ENCODE measurements at places on chromosomes 2 and 18.

DNA sequence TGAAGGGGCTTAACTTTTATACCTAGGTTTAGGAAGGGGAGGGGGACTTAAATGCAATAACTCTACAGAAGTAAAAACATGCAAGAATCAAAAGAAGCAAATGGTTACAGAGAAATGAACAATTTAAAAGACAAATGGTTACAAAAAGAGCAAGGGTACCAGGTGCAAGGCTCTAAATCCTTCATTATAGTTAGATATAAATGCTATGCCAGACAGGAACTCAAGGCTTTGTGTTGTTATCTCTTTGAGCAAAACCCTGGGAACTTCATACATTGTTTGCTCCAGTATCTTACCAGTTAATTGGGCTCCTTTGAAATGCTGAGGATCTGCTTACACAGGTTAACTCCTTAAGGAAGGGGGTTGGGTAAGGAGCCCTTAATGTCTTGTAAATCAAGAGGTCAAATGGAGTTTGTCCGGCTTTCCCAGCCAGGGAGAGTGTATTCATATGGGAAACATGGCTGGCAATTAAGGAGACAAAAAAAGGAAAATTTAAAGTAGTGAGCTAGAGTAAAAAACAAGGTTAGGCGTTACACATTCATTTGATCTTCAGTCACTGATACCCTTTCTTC is 347.5 kb downstream of the CELF4 start:
- DNase-seq = no peak

GRCh38 chr18:60585670-60586069 is 213.1 kb upstream of the MC4R start:
- no peak for DNase-seq

DNA sequence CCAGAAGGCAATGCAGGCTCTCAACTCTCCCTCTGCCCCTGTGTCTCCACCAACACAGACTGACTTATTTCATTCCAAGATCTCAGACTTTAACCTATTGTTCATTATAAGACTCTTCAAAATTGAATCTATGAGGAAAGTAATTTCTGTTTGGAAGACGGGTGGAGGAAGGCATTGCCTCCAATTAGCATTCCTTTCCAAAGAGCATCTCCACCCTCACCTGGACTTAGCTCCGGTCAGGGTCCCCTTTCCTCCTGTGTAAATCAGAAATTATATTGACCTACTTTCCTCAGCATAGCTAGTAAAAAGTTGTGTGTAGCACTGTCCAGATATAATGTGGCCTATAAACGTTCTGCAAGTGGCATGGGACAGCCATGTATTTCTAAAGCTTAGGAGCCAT is 230.4 kb upstream of the ACVR2A start:
- no peak for DNase-seq

DNA sequence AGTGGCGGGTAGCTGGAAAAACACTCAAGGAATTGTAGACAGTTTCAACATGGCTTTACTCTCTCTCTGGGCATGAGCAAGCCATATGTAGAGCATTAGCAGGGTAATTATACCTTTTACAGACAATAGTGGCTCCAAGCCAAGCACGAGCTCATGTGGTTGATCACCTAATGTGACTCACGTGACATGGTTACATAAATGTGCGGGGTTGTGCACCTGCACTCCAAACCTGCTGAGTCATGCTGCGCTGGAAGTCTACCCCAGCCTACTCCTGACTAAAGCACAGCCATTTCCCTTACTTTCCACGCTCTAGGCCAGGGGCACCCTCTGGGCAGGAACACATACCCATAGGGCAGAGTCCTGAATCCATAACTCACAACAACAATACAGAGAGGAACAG is 232.8 kb downstream of the MBD5 start:
- no peak for DNase-seq

GRCh38 chr2:66509326-66509811 is 74.4 kb downstream of the MEIS1 start:
- DNase-seq = no peak

GRCh38 chr2:56522605-56523089 is 338.9 kb downstream of the CCDC85A start:
- no peak for DNase-seq

- no peak for DNase-seq
Measured at GRCh38 chr18:21112543-21113105, 1.0 kb upstream of the ROCK1 start.

- DNase-seq = no peak
Measured at GRCh38 chr2:241728627-241729026, 5.8 kb upstream of the D2HGDH start.

DNA sequence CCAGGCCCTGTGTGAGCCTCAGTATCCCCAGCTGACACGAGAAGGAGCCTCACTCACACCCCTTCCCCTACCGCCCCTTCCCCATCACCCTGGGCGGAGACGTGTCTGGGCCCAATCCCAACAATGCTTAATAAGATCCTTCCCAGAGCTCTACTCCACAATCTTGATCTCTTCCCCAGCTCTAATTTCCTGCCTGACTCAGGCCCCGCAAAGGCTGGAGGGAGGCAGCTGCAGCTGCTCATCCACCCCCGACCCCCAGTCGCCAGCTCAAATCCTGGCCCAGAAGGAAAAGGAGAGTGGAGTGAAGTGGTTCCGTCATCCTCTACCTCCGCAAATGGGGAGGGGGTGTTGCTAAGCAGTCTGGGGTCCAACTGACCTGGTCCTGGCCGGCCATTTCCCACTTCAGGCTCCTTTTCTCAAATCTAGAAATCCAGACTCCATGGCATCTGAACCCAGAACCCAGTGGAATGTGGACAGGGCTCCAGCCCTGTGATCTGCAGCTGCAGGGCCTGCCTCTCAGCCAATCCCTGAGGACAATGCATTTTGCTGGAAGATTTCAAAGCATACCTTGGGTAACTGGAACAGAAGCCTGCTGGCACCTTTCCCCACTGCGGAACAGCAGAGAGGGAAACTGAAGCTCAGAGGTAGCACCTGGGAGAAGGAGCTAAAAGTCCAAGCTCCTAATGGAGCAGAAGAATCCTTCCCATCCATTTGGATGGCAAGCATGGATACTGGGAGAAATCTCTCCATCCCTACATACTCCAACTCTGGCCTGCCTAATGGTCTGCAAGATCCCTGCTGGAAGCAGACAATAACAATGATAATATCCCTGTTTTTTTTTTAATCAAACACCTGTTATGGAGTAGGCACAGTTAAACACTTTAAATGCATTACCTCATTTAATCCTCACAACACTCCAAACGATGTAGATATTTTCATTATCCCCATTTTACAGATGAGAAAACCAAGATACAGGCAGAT is 5.6 kb upstream of the TNS1 start:
- DNase-seq = no peak

DNA sequence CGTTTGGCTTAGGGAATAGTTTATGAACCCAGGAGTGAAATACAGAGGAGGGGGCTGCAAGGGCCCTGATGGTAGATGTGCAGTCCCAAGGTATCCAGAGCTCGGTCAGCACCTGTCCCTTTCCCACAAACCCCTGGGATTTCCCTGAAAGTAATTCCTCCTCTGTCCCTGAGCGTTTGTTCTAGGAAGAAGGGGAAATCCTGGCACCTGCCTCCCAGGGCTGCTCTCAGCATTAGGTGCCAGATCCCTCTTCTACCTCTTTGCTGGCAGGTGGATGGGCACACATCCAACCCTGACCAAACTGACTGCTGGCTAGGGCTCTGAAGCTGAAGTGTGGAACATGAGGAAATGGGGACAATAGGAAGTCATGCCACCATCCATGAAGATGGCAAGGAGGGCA is 824.0 kb downstream of the SLC4A3 start:
- no peak for DNase-seq

- peak; percentile 87 for DNase-seq
Measured at GRCh38 chr2:164841719-164842623, at the start of gene COBLL1. Gene COBLL1, minus strand, starts transcription at chr2:164841823. Its CDS starts 627 bp downstream, at chr2:164841196.

- DNase-seq = no peak
Measured at GRCh38 chr2:1588051-1588977, 156.0 kb downstream of the PXDN start.

GRCh38 chr2:80560326-80560725 is 255.8 kb upstream of the LRRTM1 start:
- no peak for DNase-seq

DNA sequence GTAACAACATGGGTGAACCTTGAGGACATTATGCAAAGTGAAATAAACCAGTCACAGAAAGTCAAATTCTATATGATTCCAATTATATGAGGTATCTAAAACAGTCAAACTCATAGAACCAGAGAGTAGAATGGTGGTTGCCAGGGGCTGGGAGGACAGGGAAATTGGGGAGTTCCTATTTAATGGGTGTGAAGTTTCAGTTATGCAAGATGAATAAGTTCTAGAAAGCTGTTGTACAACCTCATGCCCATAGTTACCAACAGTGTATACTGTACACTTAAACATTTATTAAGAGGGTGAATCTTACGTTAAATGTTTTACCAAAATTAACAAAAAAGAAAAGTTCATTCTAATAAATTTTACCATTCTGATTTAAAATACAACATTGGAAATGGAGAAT is 92.7 kb upstream of the WDSUB1 start:
- DNase-seq = no peak

DNA sequence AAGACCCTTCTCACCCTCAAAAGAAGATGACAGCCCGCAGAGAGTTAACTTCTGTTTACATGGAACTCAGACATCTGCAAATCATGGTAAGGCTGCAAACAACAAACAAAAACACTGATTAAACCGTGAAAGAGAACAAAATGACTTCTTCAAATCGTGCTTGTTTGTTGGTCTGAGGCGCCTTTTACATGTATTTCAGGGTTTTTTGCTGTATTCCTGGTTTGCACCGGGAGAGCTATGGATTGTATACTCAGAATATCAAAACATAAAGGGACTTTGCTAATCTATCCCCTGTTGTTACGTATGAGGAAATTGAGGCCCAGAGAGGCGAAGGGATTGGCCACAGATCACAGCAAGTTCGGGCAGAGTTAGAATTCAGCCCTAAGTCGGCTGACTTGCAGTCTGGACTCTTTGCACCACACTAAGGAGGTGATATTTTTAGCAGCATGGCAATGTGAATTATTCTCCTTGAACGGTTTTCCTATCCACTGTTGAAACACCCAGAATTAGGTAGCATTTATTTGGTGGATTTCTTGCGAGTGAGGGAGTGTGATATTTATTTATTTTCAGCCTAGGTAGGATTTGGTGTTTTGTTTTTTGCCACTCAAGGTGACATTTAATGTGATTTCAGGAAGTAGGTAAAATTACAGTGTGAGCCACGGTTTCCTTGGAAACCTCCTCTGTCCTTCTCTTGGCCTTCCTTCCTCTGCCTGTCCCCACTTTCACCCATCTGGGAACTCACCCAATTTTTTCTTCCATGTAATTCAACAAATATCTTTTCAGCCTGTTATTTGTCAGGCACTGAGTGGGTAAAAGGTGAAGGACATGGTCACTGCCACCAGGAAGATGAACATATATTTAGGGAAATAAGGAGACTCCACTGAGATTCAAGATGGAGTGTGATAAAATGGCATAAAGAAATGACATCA is 980 bp upstream of the PDE6D start:
- no peak for DNase-seq

- no peak for DNase-seq
Measured at GRCh38 chr2:152740743-152741328, 22.4 kb downstream of the ARL6IP6 start.

- DNase-seq = peak; percentile 75
Measured at GRCh38 chr18:45974088-45974536, 7.0 kb upstream of the EPG5 start.

DNA sequence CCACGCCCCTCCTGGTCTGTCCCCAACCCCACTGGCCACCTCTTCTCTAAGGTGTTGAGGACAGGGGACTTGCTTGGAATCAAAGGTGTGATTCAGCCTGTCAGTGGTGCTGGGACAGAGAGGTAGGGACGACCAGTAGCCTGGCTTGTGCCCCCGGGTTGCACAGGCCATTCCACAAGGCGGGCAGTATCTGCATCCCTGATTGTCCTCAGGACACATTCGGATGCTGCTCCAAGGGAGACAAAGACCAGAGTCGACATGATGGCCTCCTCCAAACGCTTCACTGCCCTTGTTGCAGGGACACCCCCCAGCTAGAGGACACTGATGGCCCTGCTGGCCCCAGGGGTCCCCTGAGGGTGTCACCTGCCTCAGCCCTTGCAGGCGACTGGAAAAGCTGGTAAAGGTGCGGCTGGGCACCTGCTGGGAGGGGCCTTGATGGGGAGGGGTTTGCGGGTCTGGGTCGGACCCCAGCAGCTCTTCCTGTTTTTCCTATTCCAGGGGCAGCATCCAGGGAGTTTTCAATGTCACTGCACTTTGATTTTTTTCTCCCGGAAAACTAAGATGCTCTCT is 98.0 kb downstream of the PTGR3 start:
- no peak for DNase-seq

GRCh38 chr2:216365518-216365917 is 6.8 kb downstream of the MARCHF4 start:
- DNase-seq = no peak

- DNase-seq = no peak
Measured at GRCh38 chr18:11851806-11852337, 659 bp downstream of the CHMP1B start.

GRCh38 chr2:6835467-6835866 is 30.2 kb downstream of the CMPK2 start:
- no peak for DNase-seq

DNA sequence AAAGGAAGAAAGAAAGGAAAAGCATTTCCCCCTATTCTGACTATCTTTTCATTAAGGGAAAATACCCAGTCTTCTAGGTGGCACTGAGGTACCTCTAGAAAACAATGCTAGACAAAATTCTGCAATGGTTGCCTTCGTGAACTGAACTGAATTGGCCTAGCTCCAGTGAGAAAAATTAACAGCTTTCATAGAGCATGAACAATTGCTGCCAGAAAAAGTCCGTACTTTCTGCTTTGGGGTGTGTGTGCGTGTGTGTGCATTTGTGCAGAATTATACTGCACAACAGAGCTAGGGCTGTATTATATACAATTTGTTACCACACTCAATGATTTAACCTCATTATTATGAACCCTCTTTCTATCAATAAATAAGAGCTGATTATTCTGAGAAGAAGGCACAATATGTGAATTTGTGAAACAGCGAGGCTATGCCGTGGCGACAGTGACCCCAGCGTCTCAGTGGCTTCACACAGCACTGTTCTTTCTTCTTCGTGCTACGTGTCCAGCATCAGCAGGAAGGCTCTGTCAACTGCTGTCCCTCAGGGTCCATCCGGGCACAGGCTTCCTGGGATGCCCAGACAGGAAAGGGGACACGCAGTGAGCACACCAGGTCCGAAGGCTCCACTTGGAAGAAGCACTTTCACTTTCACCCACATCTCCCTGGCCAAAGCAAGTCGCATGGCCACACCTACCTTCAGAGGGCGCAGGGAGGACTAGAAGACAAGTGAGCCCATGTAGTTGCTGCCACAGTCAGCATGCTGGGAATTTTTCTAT is 47.5 kb downstream of the PTGR3 start:
- DNase-seq = no peak

GRCh38 chr2:12619975-12620374 is 96.8 kb upstream of the TRIB2 start:
- DNase-seq = peak; percentile 65

All from sciatic nerve (tissue), 2 donors.